ENCODE measurements at places on chromosomes 3 and 15.
A peak's percentile ranks its signal among the peaks of the same experiment; 100 is the strongest.

GRCh38 chr3:142098964-142099363 lies 50.4 kb downstream of the TFDP2 start:
- DNase-seq: no peak

DNA sequence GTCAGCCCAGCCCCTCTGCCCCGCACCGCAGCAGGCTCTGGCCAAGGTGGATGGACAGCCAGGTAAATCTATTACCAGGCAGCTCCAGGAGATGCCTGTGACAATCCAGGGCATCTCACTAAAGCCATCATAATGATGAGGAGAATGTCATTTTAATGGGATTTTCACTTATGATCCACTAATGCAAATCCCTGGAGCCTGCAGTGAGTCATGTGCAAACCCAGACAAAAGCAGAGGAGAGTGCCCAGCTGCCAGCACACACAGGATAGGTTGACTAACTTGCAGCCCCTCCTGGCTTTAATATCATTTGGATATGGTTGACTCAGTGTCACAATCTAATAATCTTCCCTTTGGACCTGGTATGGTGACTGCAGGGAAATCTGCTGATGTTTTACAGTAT lies 206.9 kb upstream of the TRIM42 start:
- no peak for DNase-seq

DNA sequence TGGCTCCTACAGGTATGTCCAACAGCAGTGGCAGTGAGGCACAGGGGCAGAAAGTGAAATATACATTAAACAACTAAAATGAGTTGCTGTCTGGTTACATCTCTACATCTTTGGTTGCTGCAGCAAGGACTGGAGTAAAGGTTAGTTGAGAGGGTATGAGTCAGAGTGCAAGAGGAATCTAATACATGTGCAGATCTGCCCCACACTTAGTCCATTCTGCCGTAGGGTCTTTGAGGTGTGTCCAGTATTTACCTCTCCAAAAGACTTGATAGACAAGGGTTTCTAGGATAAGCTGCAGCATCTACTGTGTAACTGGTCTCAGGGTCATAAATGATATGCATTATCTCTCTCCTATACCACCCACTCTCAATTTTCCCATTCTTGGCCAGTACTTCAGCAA lies 6.2 kb upstream of the NEDD4 start:
- no peak for DNase-seq

GRCh38 chr15:65420975-65421359 lies 1.8 kb downstream of the IGDCC4 start:
- no peak for DNase-seq

DNA sequence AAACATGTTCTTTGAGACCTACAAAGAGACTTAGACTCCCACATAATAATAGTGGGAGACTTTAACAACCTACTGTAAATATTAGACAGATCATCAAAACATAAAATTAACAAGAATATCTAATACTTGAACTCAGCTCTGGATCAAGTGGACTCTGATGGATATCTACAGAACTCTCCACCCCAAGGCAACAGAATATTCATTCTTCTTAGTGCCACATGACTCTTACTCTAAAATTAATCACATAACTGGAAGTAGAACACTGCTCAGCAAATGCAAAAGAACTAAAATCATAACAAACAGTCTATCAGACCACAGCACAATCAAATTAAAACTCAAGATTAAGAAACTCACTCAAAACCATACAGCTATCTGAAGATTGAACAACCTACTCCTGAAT lies 15.9 kb upstream of the PLSCR2 start:
- DNase-seq: no peak

GRCh38 chr15:23648920-23649515 lies 1.4 kb upstream of the MAGEL2 start:
- DNase-seq: no peak

GRCh38 chr3:41044523-41044922 lies 154.8 kb upstream of the CTNNB1 start:
- no peak for DNase-seq

DNA sequence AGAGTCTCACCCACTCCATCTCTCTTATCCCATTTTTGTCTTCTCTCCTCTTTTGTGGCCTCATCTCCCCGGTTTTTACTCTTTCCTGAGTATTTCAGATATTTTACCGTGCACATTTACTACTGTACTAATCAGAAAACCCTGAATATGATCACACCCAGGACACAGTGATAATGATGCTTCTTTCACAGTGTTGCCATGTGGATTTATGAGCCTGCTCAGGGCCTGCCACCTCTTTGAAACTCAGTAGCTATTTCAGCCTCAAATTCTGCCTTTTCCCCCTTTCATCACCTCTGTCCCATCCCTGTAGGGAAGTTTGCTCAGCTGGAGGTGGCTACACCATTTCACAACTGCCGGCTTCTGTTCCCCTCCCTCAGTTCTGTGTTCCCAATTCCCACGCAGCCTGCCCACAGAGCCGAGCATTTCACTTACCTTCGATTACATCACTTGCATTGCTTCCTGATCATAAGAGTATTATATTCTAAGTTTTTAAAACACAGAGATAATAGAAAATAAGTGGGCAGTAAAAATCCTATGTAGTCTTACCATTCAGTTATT lies 33.2 kb downstream of the ARNT2 start:
- DNase-seq: no peak

- no peak for DNase-seq
These were observed 15.1 kb downstream of the GMNC start for GRCh38 chr3:190847436-190847835.

GRCh38 chr3:80676866-80677265 lies 909.1 kb upstream of the ROBO1 start:
- DNase-seq: no peak

GRCh38 chr3:185716436-185717108 lies 108.3 kb downstream of the IGF2BP2 start:
- no peak for DNase-seq

GRCh38 chr3:13532085-13532484 lies 16.8 kb upstream of the FBLN2 start:
- no peak for DNase-seq

DNA sequence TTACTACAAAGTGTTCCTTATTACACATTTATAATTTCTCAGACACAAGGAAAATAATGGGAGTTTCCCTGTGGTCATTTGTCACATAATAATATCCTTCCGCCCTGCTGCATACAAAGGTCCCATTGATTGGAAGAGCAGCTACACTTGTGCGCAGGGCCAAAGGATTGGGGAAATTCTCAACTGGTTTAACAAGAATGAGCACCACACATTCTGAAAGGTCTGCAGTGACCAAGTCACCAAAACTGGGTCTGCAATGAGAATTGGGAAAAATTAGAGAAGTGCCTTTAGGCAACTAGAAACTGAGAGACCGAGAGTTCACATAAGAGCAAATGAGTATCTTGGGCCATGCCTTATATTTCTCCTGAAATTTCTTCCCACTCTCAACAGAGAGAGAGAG lies 98.2 kb upstream of the NR2F2 start:
- DNase-seq: no peak

- no peak for DNase-seq
These were observed 133.6 kb upstream of the ICE2 start for GRCh38 chr15:60612400-60613048.

- no peak for DNase-seq
These were observed 6.6 kb upstream of the MNS1 start for GRCh38 chr15:56471440-56472069.

DNA sequence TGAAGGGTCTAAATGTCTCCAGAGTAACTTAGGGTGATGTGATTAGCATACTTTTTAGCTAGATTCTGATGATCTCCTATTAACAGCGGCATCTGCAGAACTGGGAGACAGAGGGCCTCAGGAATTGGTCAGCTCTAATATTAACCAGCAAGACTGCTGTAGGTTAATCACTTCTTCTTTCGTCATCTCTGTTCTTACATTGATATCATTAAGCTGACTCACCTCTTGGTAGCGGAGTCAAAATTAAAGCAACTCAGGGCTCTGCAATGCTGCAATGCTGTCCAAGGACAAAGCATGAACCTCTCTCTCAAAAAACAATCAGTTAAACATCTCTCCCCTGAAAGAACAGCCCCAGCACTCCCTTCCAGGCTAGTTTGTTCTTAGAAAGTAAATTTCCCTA lies 57.5 kb upstream of the TRA2B start:
- no peak for DNase-seq

GRCh38 chr3:46280105-46280797 lies 38.0 kb downstream of the CCR3 start:
- DNase-seq: no peak

GRCh38 chr3:77655396-77655795 lies 615.5 kb downstream of the ROBO2 start:
- no peak for DNase-seq

DNA sequence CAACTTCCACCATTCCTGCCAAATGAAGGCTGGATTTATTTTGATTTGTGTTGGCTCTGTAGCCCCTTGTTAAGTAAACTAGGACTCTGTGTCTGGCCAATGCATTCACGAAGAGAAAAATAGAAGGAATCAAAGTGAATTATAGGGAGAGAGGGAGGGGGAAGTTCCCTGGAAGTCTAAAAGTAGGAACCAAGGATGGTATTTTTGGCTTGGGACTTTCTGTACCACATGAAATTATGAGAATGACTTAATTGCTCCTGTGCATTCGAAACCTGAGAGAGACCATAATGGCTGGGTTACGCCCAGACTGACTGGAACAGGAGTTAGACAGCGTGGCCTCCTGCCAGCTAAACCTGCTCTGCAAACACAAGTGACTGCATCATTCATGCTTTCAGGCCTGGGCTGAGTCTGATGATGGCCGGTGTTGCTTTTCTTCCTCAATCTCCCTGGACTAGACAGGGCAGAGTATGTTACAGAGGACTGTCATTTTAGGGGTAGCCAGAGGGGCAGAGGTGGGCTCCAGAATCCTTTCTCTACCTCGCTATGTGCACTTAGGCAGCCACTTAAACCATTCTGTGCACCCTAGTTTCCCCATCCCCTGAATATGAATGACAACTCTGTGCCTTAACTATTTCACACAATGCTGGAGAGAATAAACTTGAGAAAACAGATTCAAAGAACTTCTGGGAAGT lies 58.9 kb downstream of the MYO1E start:
- no peak for DNase-seq

GRCh38 chr15:100115066-100115710 lies 226.6 kb downstream of the ADAMTS17 start:
- DNase-seq: no peak

GRCh38 chr3:168545591-168545990 lies 449.9 kb upstream of the GOLIM4 start:
- no peak for DNase-seq

DNA sequence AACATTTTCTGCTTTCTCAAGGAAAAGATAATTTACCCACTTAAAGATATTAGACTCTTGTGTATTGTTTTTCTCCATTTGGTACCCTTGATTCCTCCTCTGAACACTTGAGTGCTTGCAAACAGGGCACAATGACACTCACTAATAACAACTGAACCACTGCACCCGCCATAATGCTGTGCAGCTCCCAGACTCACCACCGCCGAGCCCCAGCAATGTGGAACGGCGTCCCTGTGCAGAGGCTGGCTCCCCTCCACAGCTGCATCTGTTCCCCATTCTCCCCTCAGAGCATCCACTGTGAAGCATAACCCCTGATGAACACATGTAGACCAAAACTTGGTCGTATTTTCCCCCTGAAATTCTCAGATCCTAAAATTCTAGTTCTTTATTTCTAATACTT lies 276.2 kb upstream of the PLSCR5 start:
- DNase-seq: no peak

DNA sequence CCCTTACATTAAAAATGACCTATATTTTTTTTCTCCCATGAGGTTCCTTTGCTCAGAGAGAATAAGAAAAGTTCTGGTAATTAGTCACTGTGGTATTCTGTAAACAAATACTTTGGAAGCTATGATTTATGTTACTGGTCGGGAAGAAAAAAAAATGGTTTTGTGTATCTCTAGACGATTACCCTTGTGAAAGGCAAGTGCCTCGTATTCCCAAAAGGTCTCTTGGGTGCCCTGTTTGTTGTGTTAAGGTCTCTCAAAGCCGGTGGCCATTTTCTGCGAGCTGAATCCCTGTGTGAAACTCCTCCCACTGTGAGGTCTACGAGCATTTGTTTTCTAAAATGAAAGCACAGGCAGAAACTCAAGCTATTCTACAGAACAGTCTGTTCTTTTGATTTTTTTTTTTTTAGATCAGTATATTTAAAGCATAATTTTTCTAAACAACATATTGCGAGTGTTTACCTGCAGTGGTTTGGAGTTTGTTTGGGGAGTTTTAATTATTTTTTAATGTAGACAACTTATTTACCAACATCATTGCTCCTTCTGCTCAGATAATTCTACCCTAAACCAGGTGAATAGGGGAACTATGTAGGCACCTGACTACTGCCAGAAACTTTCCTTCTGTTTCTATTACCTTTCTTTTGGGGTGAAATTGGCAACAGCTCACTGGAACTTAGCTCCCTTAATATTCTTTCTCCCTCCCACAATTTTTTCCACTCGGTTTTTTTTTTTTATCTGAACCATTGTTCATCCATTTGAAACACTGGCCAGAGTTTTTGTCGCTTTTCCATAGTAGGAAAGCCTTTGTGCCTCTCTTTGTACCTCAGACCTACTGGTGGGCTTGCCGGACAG lies 44.0 kb downstream of the ZBTB38 start:
- DNase-seq: peak; percentile 66

DNA sequence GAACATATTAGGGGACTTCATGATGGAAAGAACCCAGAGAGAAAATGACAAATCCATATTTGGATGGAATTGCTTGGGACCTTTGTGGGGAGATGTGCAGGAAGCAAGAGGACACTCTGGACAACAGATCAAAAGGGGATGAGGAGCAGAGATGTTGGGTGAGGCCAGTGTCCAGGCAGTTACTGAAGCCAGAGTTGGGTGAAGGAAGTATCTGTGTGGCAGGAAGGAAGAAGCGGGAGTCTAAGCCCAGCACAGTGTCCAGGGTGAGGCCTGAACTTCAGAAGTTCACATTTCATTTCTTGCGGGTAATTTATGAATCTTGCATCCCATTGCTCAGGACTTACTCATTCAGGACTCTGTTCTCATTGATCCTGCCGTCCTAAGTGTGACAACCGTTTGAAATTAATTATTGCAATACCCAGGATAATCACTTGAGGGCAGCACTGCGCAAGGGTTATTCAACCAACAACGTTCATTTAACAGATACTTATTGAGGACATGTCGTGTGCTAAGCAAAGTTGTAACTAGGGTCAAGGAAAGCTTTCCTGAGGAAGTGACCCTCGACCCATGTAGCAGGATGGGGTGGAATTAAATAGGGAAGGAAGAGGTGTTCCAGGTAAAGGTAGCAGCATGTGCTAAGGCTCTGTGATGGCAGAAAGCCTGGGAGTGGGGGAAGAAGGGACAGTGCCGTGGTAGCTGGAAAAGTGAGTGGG lies 61.3 kb upstream of the CMTM8 start:
- peak; percentile 46 for DNase-seq

- DNase-seq: peak; percentile 72
These were observed 17.3 kb downstream of the DPH3 start for GRCh38 chr3:16247282-16248061.
